Stimulated activated CD4-positive, alpha-beta T cell treated with anti-CD3 and anti-CD28 coated beads, Interleukin-4, amount 100 ng/mL, for 4 hours (primary cell): ENCODE measurements at places on chromosomes 11 and 22.

DNA sequence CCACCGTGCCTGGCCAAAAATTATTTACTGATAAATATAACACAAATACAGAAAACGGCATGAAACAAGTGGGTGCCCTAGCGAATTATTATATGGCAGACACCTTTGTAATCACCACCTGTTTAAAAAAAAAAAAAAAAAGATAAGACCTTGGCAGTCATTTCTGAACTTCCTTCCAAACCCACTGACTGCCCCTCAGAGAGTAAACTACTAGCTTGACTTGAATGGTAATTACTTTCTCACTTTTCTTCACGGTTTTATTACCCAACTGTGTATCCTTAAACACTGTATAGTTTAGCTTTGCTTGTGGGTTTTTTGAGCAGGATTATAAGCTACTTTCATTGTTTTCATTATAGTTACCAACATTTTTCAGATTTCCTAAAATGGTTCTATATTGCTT lies 23.7 kb downstream of the SFI1 start:
- DNase-seq, result no peak

- DNase-seq, result no peak
Measured at GRCh38 chr11:120784566-120785251, 239.2 kb upstream of the TBCEL start.

DNA sequence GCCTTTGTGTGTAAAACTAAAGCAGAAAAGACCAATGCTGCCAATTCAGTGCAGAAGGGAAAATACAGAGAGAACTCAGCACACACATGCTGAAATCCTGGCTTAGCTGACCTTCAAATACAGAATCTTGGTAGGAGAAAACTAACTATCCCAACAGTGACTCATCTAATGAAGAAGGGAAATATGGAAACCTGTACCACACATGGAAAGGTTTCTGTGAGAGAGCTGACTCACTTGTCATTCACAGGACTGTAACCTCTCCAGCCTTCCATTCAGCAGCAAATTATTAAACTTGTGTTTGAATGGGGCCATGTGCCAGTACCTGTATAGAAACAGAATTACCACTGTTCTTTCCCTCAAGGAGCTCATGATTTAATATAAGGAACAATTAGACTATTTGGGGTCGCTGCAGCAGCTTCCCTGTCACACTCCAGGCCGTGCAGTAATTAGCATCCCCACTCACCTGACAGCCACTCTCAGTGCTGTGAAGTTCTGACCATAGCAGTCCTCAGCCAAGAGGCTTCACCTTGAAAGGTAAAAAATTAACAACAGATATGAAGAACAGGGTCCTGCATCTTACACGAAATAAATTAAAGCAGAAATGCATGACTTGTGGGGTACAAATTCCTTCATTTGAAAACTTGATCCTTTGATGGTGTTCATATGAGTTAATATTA lies 53.9 kb downstream of the MSANTD4 start:
- no peak for DNase-seq

- DNase-seq, result no peak
Measured at GRCh38 chr22:25494774-25495173, 69.7 kb upstream of the GRK3 start.

- DNase-seq, result no peak
Measured at GRCh38 chr11:18633256-18634139, 644 bp downstream of the SPTY2D1 start.

DNA sequence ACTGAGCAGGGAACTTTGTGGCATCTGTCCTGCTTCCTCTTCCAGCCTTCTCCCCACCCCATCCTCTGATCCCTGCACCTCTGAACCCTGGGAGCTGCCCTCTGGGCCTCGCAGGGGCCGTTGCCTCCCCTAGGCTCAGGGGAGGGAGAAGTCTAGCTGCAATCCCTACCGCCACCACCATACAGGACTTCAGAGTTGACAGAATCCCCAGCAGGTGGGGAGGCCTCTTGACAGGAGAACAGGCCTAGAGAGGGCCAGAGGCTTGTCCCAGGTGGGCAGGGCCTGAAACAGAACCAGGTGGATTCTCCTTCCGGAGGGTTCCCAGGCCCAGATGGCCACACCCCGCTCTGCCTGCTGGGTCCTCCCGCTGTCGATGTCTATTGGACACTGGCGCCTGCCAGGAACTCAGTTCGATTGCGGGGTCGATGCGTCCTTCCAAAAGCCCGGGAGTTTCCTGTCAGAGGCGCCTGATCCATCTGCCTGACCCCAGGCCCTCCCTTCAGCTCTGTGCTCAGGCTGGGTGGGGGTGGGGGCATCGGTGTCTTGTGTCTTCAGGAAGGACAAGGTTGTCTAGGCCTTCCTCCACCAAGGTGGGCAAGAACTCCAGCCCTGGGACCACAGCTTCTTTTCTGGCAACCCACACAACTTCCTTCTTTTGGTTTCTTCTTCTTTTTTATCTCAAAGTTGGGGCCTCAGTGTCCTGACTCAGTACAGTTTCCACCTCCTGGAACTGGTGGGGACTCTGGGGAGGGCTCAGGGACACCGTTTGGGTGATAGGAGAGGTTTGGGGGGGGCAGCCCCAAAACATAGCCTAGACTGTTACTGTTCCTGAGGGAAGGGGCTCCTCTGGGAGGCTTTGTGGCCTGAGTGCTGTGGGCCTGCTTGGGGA lies 6.4 kb downstream of the STARD10 start:
- no peak for DNase-seq

GRCh38 chr11:59822989-59823566 lies 12.5 kb upstream of the MRPL16 start:
- DNase-seq, result no peak

DNA sequence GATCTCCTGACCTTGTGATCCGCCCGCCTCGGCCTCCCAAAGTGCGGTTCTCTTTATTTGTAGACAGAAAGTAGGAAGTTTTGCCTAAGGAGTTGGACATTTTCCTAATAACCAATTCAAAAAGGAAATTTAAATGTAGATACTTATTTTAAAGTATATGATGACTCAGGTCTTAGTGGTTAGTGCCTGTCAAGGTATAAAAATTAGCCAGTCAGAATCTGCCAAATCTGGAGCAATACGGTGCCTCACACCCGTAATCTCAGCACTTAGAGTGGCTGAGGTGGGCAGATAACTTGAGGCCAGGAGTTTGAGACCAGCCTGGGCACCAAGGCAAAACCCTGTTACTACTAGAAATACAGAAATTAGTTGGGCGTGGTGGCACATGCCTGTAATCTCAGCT lies 86.7 kb upstream of the RASSF10 start:
- no peak for DNase-seq

- DNase-seq, result no peak
Measured at GRCh38 chr11:10319702-10320558, 15.1 kb downstream of the ADM start.

- no peak for DNase-seq
Measured at GRCh38 chr11:105774899-105775298, 165.0 kb downstream of the GRIA4 start.

GRCh38 chr11:27209562-27210005 lies 153.4 kb downstream of the CCDC34 start:
- DNase-seq, result no peak

DNA sequence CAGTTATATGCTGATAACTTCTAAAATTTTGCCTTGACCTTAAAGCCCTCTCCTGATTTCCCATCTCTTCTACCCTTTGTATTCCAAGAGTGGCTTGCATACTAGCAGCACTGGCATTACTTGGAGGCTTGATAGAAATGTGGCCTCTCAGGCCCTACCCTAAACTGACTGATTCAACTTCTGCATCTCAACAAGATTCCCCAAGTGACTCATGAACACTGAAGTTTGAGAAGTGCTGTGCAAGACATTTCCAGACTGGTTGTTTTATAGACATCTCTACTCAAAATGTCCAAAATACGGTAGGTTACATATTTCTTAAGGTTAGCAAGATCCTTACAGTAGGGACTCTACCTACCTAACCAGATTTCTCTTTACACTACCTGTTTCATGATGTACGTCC lies 48.6 kb downstream of the SESN3 start:
- DNase-seq, result no peak

- DNase-seq, result no peak
Measured at GRCh38 chr11:20668131-20668809, 1.1 kb upstream of the NELL1 start.

DNA sequence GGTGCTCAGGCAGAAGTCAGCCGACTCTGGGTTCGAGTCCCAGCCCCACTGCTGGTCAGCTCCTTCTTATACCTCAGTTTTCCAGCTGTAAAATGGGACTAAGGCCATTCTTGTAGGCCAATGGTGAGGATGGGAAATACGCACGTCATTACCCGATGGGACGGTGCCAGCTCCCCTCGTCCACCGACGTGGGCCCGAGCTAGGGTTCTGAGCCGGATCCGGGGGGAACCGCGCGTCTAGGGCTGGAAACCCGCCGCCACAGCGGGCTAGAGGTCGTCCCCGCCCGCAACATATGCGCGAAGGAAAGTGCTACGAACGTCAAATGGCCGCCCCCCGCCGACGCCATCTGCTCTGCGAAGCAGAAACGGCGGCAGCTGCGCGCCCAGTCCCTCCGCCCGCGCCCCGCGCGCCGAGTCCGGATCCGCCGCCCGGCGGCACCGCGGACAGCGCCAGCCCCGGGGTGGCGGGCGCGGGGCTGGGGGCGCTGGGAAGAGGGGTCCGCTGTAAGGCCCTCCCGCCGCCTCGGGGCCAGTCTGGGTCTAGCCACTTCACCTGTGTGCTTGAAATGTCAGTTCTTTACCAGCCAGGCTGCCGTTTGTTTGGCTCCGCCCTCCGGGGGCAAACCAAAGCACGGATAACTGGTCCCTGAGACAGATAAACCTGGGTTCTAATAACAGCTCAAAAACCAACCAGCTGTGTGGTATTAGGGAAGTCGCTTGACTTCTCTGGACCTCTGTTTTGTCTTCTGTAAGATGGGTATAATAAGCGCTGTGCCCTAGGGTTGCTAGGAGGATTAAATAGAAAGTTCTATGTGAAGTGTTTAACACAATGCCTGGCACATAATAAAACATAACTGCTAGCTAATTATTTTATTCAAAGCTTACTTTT lies 103.5 kb upstream of the RCN1 start:
- no peak for DNase-seq

- no peak for DNase-seq
Measured at GRCh38 chr22:37566329-37566837, 6.1 kb downstream of the CDC42EP1 start.

- DNase-seq, result no peak
Measured at GRCh38 chr22:25997886-25998775, 171.1 kb upstream of the SEZ6L start.

GRCh38 chr22:22785316-22786065 lies 102.1 kb upstream of the IGLL5 start:
- no peak for DNase-seq

DNA sequence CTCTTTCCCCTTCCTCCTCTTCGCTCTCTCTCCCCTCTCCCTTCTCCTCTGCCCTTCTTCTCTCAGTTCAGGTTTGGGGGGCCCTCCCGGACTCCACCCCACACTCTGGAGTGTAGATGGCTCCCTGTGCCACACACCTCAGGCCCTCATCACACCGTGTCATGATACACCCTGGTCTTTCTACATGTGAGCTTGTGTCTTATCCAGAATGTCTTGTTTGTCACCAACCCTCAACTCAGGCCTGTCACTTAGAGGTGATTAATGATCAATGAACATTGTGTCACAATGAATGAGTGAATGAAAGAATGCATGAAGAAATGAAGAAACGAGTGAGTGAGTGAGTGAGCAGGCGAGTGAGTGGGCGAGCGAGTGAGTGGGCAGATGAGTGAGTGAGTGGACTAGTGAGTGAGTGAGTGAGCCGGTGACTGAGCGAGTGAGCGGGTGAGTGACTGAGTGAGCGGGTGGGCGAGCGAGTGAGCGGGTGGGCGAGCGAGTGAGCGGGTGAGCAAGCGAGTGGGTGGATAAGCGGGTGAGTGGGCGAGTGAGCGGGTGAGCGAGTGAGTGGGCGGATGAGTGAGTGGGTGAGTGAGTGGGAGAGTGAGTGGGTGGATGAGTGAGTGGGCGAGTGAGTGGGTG lies 33.8 kb downstream of the CAPN1 start:
- no peak for DNase-seq

- no peak for DNase-seq
Measured at GRCh38 chr11:1834062-1834610, 654 bp upstream of the SYT8 start.

GRCh38 chr11:45094958-45095690 lies 51.3 kb upstream of the PRDM11 start:
- DNase-seq, result no peak

DNA sequence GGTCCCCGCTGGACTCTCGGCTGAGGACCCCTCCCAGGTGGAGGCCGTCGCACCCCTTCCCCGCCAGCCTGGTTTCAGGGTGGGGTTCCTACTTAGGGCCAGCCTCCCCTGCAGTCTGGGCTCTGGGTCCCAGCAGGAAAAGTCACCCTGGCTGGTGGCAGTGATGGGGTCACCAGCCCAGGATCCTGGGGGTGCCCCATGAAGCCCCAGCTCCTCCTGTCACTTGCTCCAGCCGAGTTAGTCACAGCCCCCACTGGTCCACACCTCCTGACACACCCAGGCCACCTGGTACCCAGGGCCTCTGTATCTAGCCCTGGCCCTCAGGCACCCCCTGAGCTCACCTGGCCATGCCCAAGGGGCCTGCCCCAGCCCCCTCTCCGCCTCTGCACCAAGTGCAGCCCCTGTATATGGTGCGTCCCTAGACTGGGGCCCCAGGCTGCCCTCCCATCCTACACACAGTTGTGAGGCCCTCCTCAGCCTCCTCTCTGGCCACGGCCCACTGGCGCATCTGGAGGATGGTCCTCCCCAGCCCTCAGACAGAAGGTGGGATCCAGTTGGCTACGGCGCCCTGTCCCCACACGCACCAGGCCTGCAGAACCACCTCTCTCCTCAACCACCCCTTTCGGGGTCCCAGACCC lies 6.7 kb downstream of the PLXNB2 start:
- DNase-seq, result no peak
